ENCODE measurements at places on chromosomes 16 and 17. TPM values are rescaled to one million over a fixed set of nuclear protein-coding genes. Genes with fewer than 3 reads are reported as not detected.

GRCh38 chr16:51982715-51983680 is 563.9 kb downstream of the TOX3 start:
- no peaks in the 10 kb centered on the region for H3K27me3 ChIP-seq
- no peaks in the 10 kb centered on the region for H3K4me1 ChIP-seq
- no peak for DNase-seq

DNA sequence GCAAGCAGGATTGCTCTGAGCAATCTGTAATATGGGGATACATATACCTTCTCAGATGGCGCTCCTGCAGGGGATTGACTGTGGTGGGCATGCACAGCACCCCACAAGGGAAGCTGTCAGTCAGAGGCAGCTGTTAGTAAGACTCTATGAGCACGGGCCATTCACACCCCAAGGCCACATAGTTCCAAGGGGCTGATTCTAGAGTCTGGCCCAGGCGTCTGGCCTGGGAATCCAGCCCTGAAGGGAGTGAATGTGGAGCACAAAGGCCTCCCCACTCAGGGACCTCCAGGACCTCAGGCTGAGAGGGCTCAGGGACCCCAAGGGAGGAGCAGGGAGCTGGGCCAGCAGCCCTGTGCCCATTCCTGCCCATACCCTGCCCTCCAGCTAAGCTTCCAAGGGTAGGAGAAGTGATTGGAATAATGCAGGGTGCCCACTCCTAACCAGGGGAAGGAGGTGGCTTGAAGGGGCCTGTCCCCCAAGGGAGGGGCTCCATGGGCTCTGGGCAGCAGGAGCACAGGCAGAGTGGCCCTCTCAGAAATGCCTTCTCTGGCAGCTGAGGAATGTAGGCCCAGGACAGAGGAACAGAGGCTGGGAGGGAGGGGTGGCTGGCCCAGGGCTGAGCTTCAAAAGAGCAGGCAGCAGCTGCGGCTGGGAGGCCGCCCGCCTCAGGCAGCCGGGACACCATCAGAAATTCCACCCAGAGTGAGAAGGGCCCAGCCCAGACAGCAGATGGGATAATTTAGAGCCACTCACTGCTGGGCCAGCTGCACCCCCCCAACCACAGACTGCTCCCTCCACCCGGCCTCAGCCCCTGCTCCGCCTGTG is 48.9 kb upstream of the MRPS23 start:
- peak overlapping the region; percentile 70 for H3K27ac ChIP-seq
- H3K36me3 ChIP-seq: no peaks in the 10 kb centered on the region
- H3K4me3 ChIP-seq: no peak overlapping the region
- H3K27me3 ChIP-seq: no peaks in the 10 kb centered on the region

DNA sequence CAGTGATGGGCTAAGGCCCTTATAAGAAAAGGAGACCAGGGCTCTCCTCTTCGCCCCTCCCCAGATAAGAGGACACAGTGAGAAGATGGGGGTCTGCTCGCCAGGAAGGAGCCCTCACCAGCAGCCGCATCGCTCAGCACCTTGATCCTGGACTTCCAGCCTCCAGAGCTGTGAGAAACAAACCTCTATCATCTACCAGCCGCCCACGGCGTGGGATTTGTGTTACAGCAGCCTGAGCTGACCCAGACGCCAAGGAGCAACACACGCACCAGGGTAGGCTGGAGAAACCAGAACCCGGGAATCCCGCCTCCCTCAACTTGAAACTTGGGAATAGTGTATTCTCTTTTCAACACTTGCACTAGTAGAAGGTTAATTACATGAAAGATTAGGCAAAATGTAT is 4.2 kb upstream of the ZG16B start:
- no peak for DNase-seq
- H3K27ac ChIP-seq: no peak overlapping the region
- H3K36me3 ChIP-seq: no peaks in the 10 kb centered on the region
- H3K4me1 ChIP-seq: no peaks in the 10 kb centered on the region

DNA sequence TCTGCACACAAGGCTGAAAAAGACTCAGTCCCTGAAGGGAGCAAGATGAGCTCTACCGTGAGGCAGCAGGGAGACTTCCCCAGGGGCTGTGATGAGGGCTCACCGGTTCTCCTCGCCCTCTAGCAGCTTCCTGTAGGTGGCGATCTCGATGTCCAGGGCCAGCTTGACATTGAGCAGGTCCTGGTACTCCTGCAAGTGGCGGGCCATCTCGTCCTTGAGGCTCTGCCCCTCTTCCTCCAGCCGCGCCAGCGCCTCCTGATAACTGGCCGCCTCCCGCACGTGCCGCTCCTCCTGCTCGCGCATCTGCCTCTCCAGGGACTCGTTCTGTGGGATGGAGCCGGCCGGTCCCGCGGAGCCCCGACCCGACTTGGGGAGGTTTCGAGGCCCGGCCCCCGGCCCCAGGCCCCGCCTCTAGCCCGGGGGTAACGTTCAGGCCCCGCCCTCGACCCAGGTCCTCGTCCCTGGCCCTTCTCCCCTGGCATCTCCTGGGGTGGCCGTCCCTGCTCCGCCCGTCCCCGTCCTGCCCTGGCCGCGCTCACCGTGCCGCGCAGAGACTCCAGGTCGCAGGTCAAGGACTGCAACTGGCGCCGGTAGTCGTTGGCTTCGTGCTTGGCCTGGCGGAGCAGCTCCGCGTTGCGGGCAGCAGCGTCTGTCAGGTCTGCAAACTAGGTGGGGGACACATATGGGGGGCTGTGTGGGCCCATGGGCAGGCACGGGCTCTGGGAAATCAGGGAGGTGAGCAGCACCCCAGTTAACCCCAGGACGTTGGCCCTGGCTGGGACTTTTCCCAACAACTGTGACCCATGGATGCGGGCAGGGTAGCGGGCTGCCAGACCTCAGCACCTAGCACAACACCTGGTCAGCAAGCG is 3.9 kb downstream of the GFAP start:
- H3K4me1 ChIP-seq: no peaks in the 10 kb centered on the region
- H3K4me3 ChIP-seq: no peak overlapping the region
- DNase-seq: peak; percentile 87

- H3K27ac ChIP-seq: no peak overlapping the region
- DNase-seq: no peak
- H3K27me3 ChIP-seq: no peaks in the 10 kb centered on the region
- H3K4me3 ChIP-seq: no peak overlapping the region
Observed at GRCh38 chr17:65753348-65753747, 191.9 kb upstream of the AXIN2 start.

The TPSD1 gene
- total RNA-seq: not detected

The MYH2 gene
- not detected for total RNA-seq

DNA sequence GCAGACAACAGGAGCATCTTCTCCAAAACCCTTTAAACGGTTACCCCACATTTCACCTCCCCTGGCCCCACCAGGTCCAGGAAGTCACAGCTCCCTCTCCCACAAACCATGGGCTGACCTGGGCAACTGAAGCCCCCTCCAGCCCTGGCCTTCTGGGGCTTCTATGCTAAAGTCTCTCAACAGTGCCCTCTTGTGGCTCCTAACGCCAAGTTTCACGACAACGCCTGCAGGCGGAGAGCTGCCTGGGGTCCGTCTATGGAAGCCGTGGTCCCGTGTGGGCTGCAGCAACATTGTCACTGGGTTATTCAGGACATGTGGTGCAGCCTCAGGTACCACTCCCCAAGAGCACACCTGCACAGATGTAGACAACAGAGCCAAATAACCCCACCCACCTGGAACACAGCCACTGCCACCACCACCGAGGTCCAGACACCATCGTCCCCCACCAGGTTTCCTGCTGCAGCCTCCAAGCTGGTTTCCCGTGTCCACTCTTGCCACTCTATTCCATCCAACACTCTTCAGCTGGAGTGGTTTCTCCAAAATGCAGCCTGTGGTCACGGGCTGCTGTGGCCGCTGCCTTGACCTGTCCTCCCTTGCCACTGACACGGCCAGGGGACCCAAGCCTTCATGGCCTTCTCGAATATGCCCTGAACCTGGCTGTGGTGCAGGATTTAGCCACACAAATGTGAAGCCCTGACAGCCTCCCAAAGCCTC is 19.1 kb downstream of the C16orf95 start:
- H3K27ac ChIP-seq: no peak overlapping the region
- H3K4me1 ChIP-seq: no peaks in the 10 kb centered on the region
- DNase-seq: no peak
- H3K4me3 ChIP-seq: no peak overlapping the region
- H3K27me3 ChIP-seq: no peaks in the 10 kb centered on the region

The SOX8 gene
- total RNA-seq: 2.2 TPM

The CCL22 gene
- 0.29 TPM for total RNA-seq

GRCh38 chr17:48211787-48212186 is 104.2 kb downstream of the SNX11 start:
- peaks cover 1% of the 10 kb centered on the region for H3K27me3 ChIP-seq
- no peaks in the 10 kb centered on the region for H3K36me3 ChIP-seq
- no peak overlapping the region for H3K4me3 ChIP-seq
- H3K4me1 ChIP-seq: no peaks in the 10 kb centered on the region
- H3K27ac ChIP-seq: no peak overlapping the region

DNA sequence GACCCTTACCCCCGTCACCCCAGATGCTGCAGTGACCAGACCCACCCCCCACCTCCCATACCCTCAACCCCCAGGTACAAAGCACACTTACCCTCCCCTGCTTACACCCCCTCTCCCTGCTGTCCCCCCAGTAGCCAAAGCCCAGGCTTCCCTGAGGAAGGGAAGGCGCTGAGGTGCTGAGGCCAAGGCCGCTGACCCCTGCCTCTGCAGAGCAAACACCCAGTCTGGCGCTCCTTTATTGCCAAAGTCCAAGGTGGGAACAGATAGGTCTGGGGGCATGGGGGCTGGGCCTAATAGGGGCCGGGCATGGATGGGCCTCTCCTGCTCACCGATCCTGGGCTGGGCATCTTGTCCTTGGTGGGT is 683 bp downstream of the LCAT start:
- H3K27me3 ChIP-seq: no peaks in the 10 kb centered on the region
- H3K27ac ChIP-seq: no peak overlapping the region
- H3K4me3 ChIP-seq: no peak overlapping the region
- H3K4me1 ChIP-seq: no peaks in the 10 kb centered on the region
- peaks cover 2% of the 10 kb centered on the region for H3K36me3 ChIP-seq
- DNase-seq: no peak

The MYH13 gene
- not detected for total RNA-seq

GRCh38 chr16:22857296-22858025 is 43.5 kb downstream of the HS3ST2 start:
- H3K27me3 ChIP-seq: peaks cover 3% of the 10 kb centered on the region
- no peaks in the 10 kb centered on the region for H3K4me1 ChIP-seq
- no peak overlapping the region for H3K27ac ChIP-seq
- no peak for DNase-seq
- H3K4me3 ChIP-seq: no peak overlapping the region

- no peaks in the 10 kb centered on the region for H3K27me3 ChIP-seq
- H3K4me1 ChIP-seq: no peaks in the 10 kb centered on the region
- no peak for DNase-seq
- no peak overlapping the region for H3K4me3 ChIP-seq
- no peaks in the 10 kb centered on the region for H3K36me3 ChIP-seq
- H3K27ac ChIP-seq: no peak overlapping the region
Observed at GRCh38 chr17:32558326-32558955, 71.6 kb downstream of the CDK5R1 start.

DNA sequence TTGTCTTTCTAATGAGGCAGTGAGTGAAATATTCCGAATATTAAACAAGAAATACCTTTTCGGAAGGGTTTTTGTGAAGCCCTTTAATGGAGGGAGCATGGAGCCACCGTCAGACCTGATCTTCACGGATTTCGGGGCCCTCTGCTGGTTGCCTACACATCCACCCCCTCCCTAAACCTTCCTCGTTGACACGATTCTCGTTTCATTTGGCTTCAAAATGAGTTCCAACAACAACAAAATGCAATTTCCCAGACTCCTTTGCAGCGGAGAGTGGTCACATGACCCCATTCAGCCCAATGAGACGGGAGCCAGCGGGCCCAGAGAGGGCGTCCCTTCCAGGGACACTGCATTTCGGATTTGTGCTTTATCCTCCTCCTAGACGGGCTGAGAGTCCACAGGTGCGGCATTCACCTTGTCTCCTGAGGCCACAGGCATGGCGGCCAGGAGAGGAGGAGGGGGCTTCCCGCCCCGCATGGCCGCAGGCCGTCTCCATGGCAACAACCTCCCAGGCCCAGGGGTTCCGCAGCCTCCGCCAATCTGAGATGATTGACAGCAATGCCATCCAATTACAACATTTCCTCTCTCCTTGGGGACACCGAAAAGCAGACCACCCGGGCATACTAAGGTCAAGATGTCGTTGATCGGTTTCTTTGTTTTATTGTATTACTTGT is 259.8 kb downstream of the C16orf95 start:
- no peak overlapping the region for H3K4me3 ChIP-seq
- no peaks in the 10 kb centered on the region for H3K4me1 ChIP-seq
- no peaks in the 10 kb centered on the region for H3K36me3 ChIP-seq
- H3K27me3 ChIP-seq: no peaks in the 10 kb centered on the region
- DNase-seq: no peak

DNA sequence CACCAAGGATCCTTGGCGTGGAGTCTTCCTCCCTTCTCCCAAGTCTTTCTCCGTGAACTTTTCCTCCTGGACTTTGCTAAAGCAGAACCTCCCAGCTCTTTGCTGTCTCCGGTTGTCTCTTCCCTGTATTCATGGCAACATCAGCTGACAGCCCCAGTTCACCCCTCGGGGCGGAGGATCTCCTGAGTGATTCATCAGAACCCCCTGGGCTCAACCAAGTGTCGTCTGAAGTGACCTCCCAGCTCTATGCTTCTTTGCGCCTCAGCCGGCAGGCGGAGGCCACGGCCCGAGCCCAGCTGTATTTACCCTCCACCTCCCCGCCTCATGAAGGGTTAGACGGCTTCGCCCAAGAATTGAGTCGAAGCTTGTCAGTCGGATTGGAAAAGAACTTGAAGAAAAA is 943 bp downstream of the CNTROB start:
- DNase-seq: no peak
- peak overlapping the region; percentile 61 for H3K4me3 ChIP-seq
- no peaks in the 10 kb centered on the region for H3K4me1 ChIP-seq
- no peaks in the 10 kb centered on the region for H3K36me3 ChIP-seq
- no peaks in the 10 kb centered on the region for H3K27me3 ChIP-seq

The KRT39 gene
- not detected for total RNA-seq

DNA sequence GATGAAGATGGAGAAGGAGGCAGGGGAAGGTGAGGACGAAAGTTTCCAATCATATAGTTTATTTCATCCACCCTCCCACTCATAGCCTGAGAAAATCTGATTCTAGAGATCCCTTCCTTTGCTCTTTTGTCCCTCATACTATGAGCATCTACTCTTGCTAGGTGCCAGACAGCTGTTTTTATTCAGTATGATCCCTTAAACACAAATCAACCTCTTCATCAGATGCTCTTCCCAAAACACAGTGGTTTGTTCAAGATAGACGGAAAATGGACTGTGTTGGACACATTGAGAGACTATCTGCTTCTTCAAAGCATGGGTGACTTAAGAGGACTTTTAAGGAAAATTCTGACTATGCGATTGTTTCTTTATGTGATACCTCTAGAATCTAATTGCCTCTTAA is 49.4 kb upstream of the XYLT1 start:
- H3K27me3 ChIP-seq: no peaks in the 10 kb centered on the region
- no peak overlapping the region for H3K4me3 ChIP-seq
- H3K36me3 ChIP-seq: no peaks in the 10 kb centered on the region
- no peak overlapping the region for H3K27ac ChIP-seq
